ENCODE measurements at places on chromosomes 6 and 20.
A peak's percentile ranks its signal among the peaks of the same experiment; 100 is the strongest.

DNA sequence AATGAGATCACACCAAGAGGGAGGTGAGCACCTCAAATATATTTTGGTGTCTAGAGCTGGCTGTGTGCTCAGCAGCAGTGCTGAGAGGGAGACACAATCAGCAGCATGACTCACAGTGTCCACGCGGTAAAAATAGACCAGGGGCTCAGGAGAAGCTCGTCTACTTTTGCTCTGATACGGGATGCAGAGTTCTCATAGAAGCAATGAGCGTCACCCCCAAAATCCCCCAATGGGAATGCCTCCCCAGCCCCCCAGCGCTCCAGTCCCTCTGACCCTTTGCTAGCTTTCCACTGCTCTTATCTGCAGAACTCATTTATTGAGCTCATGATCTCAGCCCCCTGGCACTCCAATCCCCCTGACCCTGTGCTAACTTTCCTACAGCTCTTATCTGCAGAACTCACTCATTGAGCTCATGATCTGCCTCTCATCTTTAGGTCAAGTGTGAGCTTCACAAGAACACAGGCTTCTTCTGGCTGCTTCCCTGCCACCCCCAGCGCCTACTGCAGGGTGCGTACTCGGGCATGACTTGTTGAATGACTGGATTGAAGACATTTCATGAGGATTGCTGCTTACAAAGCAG, 34.0 kb downstream of the SYNDIG1 start:
- no peak for DNase-seq

GRCh38 chr20:23269954-23270353, 80.6 kb upstream of the NXT1 start:
- no peak for DNase-seq

DNA sequence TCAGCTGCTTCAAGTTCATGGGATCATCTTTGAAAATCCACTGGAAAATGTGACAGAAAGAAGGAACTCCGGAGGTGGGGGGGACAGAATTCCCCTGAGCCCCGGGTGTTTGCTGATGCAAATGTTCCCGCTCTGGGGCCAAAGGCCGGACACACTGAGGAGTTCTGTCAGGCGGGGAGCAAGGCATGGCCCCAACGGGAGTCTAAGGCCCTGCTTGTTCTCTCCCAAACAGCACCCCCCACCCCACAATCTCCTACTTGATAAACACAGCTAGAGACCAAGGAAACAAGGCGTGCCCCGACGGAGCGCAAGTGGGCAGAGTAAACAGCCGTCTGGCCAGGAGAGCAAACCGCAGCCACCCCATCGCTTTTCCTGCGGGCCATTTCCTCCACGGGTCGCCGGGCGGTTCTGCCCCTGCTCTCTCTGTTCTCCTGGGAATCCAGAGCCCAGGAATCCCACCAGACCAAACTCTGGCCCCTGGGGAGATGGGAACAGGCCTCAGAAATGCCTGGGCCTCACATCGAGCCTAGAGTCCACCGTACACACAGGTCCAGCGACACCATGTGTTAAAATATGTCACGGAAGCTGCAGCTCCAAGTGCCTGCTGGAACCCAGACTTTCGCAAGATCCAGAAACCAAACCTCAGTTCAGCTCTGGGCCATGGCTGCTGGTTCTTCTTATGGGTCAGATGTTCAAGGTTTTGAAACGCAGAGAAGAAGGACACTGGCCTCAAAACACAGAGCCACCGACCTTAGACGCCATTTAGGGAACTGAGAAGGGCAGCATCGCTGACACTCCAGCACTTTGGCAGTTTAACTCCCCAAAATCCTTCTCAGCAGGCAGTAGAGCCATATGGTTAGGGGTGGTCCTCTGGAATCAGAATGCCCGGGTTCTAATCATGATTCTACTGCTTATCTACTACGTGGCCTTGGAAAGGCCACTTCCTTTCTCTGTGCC, 104.2 kb downstream of the PREX1 start:
- no peak for DNase-seq

DNA sequence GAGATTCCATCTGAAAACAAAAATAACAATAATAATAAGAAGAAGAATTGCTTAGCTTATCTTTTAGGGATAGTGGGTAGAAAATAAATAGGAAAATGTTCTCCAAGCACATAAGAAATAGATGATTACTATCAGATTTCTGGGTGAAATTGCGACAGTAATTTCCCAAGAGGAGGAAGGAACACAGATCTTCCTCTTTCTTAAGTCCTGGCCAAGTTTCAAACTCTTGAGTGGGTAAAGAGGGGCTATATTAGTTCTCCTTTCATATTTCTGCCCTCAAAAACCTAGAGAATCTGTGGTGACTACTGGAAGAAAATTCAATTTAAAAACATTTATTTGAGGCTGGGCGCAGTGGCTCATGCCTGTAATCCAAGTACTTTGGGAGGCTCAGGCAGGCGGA, 63.7 kb downstream of the PHACTR2 start:
- peak; percentile 51 for DNase-seq

Data from OCI-M1 (cell line).